ENCODE measurements at places on chromosomes 7 and 10.

DNA sequence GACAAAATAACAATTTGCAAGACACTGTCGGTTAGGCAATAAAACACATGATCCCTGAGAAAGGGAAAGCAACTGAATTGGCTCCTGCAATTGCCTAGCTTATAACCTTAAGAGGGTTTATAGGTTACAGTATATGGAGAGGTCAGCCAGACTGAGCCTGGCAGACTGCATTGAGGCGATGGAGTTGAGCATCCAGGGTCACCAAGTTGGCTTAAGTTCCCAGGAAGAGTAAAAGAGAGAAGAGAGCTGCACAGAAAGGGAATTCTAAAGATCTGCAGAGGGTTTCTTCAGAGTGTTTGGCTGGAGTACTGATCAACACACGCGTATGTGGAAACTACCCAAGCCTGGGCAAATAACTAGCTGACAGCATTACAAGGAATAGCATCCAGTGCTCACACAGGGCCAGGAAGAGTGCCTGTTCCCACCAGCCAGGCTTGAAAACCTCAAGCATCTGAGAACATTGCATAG lies 11.2 kb downstream of the ANKMY2 start:
- DNase-seq: no peak

- no peak for DNase-seq
Observed at GRCh38 chr10:51156926-51157325, 82.6 kb downstream of the PRKG1 start.

DNA sequence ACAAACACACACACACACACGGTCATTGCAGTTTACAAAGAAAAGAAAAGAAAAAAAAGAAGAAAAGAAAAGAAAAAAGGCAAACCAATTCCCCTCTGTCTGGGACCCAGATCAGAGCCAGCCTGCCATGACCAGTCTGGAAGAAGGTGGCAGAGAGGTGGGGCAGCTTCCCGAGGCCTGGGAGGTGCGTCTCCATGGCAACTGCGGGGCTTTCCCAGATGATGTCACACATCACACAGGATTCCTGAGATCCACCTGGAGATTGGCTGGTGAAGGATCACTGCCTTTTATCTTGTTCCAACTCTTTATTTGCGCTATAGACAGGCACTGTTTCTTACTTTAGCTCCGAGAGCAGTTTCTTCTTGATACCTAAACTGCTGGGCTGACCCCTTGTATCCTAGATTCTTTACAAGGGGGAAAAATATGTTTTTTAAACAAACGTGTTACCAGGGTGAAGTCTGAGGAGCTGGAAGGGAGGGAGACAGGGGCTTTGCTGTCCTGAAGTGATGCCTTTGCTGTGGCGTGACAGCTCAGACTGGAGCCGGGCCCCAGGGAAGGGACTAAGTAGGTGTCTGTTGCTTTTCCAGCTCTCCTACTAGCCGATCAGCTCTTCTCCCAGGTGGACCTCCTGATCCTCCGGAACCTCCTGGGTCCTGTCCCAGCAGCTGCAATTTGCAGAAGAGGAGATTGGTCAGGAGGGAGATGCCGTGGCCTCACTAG lies 298.5 kb downstream of the KLF6 start:
- DNase-seq: peak; percentile 86

DNA sequence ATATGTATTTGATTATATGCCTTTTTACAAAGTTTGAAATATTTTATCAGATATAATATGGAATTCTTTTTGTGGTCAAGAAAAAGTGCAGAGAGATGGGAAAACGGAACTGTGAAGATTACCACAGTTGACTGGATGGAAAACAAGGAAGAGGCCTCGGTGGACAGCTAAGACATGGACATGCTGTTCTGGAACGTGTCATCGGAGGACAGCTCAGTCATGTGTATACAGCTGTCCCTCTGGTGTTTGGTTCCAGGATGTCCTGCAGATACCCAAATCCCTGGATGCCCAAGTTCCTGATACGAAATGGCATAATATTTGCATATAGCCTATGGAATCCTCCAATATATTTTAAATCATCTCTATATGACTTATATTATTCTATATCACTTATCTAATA lies 49.4 kb downstream of the TRIL start:
- no peak for DNase-seq

GRCh38 chr10:32393911-32394310 lies 47.0 kb upstream of the EPC1 start:
- DNase-seq: no peak

GRCh38 chr10:77593771-77594470 lies 43.7 kb downstream of the KCNMA1 start:
- DNase-seq: no peak

GRCh38 chr7:85164376-85164775 lies 22.5 kb downstream of the SEMA3D start:
- DNase-seq: no peak

GRCh38 chr7:11427686-11428273 lies 404.2 kb downstream of the THSD7A start:
- no peak for DNase-seq

- no peak for DNase-seq
Observed at GRCh38 chr7:8037151-8037550, 68.6 kb downstream of the GLCCI1 start.

GRCh38 chr7:2953588-2954407 lies 89.9 kb downstream of the CARD11 start:
- no peak for DNase-seq

GRCh38 chr10:48474765-48475365 lies 130.0 kb downstream of the ARHGAP22 start:
- no peak for DNase-seq

GRCh38 chr7:5435291-5436002 lies 11.8 kb upstream of the TNRC18 start:
- DNase-seq: no peak
